Cardiac ventricle fibroblast (primary cell): ENCODE measurements at places on chromosomes 3 and 15. TPM values are rescaled to one million over a fixed set of nuclear protein-coding genes. Genes with fewer than 3 reads are reported as not detected.

CCDC9B gene
- total RNA-seq: 0.44 and 1.3 TPM in 2 replicates

EPHA3 gene
- 7.6 and 9.4 TPM in 2 replicates for total RNA-seq

NANOGP8 gene
- total RNA-seq: not detected in 2 replicates

SPINK8 gene
- total RNA-seq: not detected in 2 replicates

NRG4 gene
- 0.68 TPM in 1 of 2 replicates, not detected in the other for total RNA-seq

NPTN gene
- 76.4 and 82.1 TPM in 2 replicates for total RNA-seq

MEGF11 gene
- total RNA-seq: not detected in 2 replicates

ZCWPW2 gene
- total RNA-seq: 0.68 and 0.94 TPM in 2 replicates

ACP3 gene
- total RNA-seq: 1.00 and 1.3 TPM in 2 replicates

DNASE1L3 gene
- total RNA-seq: 0.12 TPM in 1 of 2 replicates, not detected in the other

SUSD5 gene
- 1.6 and 2.2 TPM in 2 replicates for total RNA-seq

RAB6B gene
- total RNA-seq: 0.29 and 1.7 TPM in 2 replicates

GPR156 gene
- total RNA-seq: 0.31 and 0.39 TPM in 2 replicates

GOLGA8O gene
- 1.6 TPM in 1 of 2 replicates, not detected in the other for total RNA-seq

ABI3BP gene
- total RNA-seq: 38.0 and 65.4 TPM in 2 replicates

ROPN1B gene
- total RNA-seq: not detected in 2 replicates
